ENCODE measurements at places on chromosomes 16 and 17. TPM values are rescaled to one million over a fixed set of nuclear protein-coding genes. Genes with fewer than 3 reads are reported as not detected.

DNA sequence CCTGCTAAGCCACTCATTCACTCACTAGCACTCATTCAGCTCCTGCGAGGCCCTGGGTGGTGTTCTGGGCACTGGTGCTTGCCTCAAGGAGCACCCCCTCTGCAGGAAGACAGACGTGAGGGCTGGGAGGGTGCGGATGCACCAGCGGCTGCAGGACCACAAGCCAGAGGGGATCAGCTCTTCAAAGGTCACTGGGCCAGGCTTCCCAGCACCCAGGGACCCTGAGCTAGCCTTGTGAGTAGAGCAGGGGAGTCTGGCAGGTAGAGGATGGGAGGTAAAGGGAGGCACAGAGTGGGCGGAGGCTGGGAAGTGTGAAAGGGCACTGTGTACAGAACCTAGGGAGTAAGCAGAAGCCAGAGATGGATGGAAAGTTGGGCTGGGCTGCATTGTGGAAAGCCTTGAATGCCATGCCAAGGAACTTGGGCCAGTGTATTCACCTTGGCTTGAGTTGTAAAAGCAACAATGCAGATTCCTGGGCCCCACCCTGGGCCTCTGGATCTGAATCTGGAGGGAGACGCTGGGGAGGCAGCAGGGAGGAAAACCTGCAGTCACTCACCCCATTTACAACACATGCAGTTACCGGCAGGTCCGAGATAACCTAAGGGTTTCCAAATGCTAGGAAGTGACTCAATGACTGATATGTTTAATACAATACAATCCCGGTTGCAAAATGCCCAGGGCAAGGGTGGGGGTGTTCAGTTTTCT, 1.7 kb downstream of the IL4R start:
- DNase-seq, result peak; percentile 72

- peak; percentile 80 for DNase-seq
These were observed 87.4 kb downstream of the RAP1GAP2 start for GRCh38 chr17:2883544-2884213.

DNA sequence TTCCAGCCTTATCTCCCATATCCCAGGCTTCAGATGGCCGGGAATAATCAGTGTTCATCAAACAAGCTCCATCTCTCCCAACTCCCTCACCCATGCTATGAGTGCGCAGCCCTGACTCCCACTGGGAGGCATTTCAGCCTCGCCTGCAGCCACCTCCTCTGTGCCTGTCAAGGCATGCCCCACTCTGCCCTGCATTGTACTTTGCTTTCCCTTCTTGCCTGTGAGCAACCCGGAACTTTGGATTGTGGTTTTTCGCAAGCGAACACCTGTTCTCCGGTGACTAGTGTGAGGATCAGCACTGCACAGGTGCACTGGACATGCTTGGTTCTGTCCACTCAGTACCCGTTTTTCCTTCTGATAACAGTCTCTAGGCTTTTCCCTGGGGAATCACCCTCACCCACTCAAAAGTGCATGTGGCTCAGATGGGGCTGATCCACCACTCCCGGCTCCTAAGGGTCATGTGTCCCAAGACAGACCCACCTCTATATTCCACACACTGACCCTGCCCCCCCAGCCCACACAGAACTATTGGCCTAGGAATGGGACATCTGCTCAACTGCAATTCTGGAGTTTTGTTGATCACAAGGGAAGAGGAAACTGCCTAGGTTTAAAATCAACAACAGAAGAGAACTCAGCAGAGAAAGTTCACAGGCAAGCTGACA, 9.1 kb downstream of the CHST6 start:
- no peak for DNase-seq

- no peak for DNase-seq
These were observed 2.4 kb downstream of the NXN start for GRCh38 chr17:977166-977565.

DNA sequence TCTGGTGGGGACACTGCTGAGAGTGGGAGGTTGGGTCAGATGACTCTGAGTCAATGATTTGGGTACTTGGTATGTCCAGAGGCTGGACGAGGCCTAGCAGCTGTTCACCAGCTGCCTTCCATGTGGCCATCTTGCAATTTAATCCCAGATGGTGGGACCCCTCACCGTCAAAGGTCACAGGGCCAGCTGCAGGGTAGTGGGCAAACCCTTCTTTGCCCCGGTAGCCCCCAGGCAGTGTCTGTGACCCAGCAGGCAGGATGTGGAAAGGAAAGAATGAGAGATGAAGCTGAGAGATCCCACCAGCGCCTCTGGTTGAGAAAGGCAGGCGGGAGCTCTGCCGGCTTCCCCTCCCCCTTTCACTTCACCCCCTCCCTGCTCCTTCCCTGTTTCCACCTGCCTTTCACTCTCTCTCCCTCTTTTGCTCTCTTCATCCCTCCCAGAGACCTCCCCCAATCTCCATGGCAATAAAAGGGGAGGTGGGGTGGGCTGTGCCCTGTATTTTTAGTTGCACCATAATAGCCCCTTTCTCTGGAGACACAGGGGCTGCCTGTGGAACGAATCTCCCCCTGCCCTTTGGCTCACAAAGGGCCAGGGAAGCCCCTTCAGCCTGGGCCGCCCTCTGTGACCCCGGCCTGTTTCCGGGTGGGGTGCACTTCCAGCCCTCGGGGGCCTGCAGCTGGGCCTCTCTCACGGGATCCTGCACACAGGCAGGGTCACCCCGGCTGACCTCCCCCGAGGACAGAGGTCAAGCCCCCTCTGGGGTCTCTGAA, 20.2 kb downstream of the CDK5RAP3 start:
- peak; percentile 23 for DNase-seq

The ZNF423 gene
- 0.72 TPM for polyA plus RNA-seq

DNA sequence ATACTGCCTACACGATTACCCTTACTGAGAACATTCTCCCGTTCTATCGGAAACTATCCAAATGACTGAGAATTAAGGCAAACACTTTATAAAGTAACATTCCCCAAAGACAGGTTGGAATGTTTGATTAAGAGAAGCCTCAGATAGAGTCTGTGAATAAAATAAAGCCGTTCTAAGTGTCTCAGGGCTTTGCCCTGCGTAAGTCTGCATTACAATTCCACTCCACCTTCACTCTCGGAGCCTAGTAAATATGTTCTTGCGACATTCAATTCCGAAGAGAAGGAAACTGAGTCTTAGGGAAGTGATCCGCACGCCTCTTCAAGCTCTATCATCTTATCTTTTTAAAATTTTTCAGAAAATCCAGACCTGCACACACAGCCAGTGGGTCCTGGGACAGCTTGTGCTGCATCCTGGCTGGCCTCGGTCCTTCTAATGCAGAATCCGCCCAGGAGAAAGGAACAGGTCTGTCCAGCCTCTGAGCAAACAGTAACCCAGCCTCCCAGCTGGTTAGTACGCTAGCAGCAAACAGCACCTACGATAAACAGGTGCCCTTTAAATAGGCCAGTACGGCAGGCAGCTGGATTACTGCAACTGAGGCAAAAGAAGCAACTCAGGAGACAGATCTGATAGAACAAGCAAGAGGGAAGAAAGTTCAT, 254.1 kb upstream of the IRX3 start:
- no peak for DNase-seq

DNA sequence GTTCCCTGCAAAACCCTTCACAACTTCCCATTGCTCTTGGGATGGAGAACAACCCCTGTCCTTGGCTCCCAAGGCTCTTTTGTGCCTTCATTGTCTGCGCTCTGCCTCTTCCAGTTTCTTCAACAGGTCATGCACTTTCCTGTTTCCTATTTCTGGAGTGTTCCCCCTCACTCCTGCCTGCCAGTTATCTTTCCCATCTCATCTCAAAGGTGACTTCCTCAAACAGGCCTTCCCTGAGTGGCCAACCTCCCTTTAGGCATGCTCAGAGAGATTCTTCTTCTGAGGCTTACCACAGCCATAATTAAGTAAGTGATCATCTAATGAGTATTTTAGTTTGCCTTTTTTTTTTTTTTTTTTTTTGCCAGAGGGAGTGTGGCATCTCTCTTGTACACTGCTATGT, 2.9 kb upstream of the CYLD start:
- DNase-seq, result no peak

Data from GM23248 (cell line).